ENCODE measurements at places on chromosomes 7 and 10. TPM values are rescaled to one million over a fixed set of nuclear protein-coding genes. Genes with fewer than 3 reads are reported as not detected.

- no peak overlapping the region for H3K4me3 ChIP-seq
- no peaks in the 10 kb centered on the region for H3K4me1 ChIP-seq
- H3K27me3 ChIP-seq: no peaks in the 10 kb centered on the region
- no peak for DNase-seq
These were observed 59.4 kb downstream of the EBLN1 start for GRCh38 chr10:22158426-22158825.

DNA sequence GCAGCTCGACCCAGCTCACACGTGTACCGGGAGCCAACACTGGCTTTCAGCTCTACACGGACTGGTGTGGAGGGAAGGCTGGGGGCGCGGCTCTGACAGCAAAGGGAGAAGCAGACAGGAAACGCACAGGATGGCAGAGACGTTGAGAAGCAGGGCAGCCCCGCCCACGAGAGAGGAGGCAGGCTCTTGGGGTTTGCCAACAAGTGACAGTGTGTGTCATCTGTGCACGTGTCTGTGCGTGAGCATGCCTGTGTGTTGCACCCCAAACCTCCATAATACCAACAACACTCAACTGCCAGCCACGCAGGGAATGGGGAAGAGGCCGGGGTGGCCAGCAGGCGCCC is 64.4 kb upstream of the PDGFA start:
- no peak overlapping the region for H3K4me3 ChIP-seq
- no peaks in the 10 kb centered on the region for H3K36me3 ChIP-seq
- no peaks in the 10 kb centered on the region for H3K27me3 ChIP-seq
- no peak for DNase-seq

GRCh38 chr7:2431260-2431867 is 28.0 kb downstream of the CHST12 start:
- H3K27me3 ChIP-seq: no peaks in the 10 kb centered on the region
- no peaks in the 10 kb centered on the region for H3K4me1 ChIP-seq
- H3K4me3 ChIP-seq: no peak overlapping the region
- no peak overlapping the region for H3K27ac ChIP-seq
- peaks cover 21% of the 10 kb centered on the region for H3K36me3 ChIP-seq

GRCh38 chr7:69630292-69630691 is 32.0 kb downstream of the AUTS2 start:
- no peak for DNase-seq
- H3K4me1 ChIP-seq: no peaks in the 10 kb centered on the region
- no peaks in the 10 kb centered on the region for H3K36me3 ChIP-seq
- H3K27me3 ChIP-seq: no peaks in the 10 kb centered on the region

- no peak overlapping the region for H3K27ac ChIP-seq
- no peaks in the 10 kb centered on the region for H3K4me1 ChIP-seq
- H3K27me3 ChIP-seq: no peaks in the 10 kb centered on the region
These were observed 267.4 kb downstream of the ADK start for GRCh38 chr10:74418285-74418872.

GRCh38 chr7:149569726-149570422 is 72.3 kb upstream of the ZNF746 start:
- no peak overlapping the region for H3K4me3 ChIP-seq
- no peak for DNase-seq
- no peaks in the 10 kb centered on the region for H3K4me1 ChIP-seq
- H3K27ac ChIP-seq: no peak overlapping the region
- no peaks in the 10 kb centered on the region for H3K36me3 ChIP-seq

GRCh38 chr10:96306516-96306915 is 2.3 kb downstream of the DNTT start:
- no peak for DNase-seq
- H3K36me3 ChIP-seq: no peaks in the 10 kb centered on the region
- H3K27ac ChIP-seq: no peak overlapping the region
- H3K27me3 ChIP-seq: no peaks in the 10 kb centered on the region
- no peak overlapping the region for H3K4me3 ChIP-seq
- no peaks in the 10 kb centered on the region for H3K4me1 ChIP-seq

GRCh38 chr10:7302392-7302906 is 108.4 kb downstream of the SFMBT2 start:
- H3K27ac ChIP-seq: no peak overlapping the region
- peaks cover 20% of the 10 kb centered on the region for H3K4me1 ChIP-seq
- H3K36me3 ChIP-seq: no peaks in the 10 kb centered on the region

- DNase-seq: no peak
- H3K36me3 ChIP-seq: no peaks in the 10 kb centered on the region
- H3K27me3 ChIP-seq: no peaks in the 10 kb centered on the region
- H3K27ac ChIP-seq: no peak overlapping the region
- H3K4me3 ChIP-seq: no peak overlapping the region
These were observed 192.1 kb upstream of the KLF14 start for GRCh38 chr7:130926001-130926691.

DNA sequence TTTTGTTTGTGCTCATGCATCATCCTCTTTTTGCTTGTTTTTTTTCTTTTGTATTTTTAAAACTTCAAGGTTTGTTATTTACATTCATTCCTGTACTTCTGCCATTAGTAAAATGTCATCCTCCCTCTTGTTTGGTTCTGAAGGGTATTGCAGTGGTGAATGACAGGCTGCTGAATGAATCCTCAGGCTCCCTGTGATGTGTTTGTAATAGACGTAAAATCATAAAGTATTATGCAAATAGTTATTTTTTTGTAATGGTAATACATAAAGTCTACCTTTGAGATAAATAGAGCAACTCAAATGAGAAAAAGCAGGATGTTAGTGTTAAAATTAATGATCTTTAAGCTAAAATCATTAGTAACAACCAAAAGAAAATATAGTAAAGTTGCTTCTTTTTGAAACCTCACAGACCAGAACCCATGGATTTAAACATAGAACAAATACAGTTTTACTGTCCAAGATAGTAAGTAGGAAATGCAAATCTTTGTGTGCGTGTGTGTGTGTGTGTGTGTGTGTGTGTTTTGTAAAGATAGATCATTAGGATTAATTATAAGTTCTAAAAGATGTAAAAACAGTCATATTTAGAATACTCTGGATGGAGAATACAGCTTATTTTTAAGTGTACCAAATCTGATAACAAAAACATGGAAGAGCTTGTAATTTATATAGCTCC is 4.5 kb downstream of the GLCCI1 start:
- no peak overlapping the region for H3K27ac ChIP-seq
- H3K27me3 ChIP-seq: no peaks in the 10 kb centered on the region
- no peak overlapping the region for H3K4me3 ChIP-seq
- no peaks in the 10 kb centered on the region for H3K36me3 ChIP-seq
- no peak for DNase-seq
- H3K4me1 ChIP-seq: no peaks in the 10 kb centered on the region

GRCh38 chr7:43535031-43535451 is 47.9 kb upstream of the STK17A start:
- no peaks in the 10 kb centered on the region for H3K36me3 ChIP-seq
- peaks cover 8% of the 10 kb centered on the region for H3K4me1 ChIP-seq
- no peak for DNase-seq
- no peak overlapping the region for H3K4me3 ChIP-seq

- no peak overlapping the region for H3K27ac ChIP-seq
- no peaks in the 10 kb centered on the region for H3K36me3 ChIP-seq
- no peaks in the 10 kb centered on the region for H3K27me3 ChIP-seq
These were observed 74.2 kb downstream of the EEPD1 start for GRCh38 chr7:36227223-36227622.

DNA sequence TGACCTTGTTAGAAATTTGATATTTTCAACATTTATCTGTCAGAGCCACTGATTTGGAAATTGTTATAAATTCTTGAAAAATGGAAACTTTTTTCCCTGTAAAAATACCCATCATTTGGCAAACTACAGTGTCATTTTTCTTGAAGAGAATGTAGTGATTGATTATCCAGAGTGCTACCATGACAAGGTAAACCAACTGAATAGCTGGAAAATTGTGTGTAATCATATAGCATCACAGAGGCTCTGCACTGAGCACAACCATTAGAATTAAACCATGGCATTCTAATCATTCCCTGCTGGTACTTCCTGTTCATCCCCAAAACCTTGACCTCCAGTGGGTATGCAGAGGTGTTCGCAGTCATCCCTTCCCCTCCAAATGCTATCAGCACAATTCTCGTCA is 240.3 kb upstream of the LRGUK start:
- no peaks in the 10 kb centered on the region for H3K4me1 ChIP-seq
- H3K36me3 ChIP-seq: no peaks in the 10 kb centered on the region
- H3K27ac ChIP-seq: no peak overlapping the region
- H3K27me3 ChIP-seq: no peaks in the 10 kb centered on the region

- H3K36me3 ChIP-seq: no peaks in the 10 kb centered on the region
- H3K27me3 ChIP-seq: no peaks in the 10 kb centered on the region
- no peak overlapping the region for H3K4me3 ChIP-seq
- no peak for DNase-seq
These were observed 161.4 kb downstream of the CCDC3 start for GRCh38 chr10:12839941-12840611.

DNA sequence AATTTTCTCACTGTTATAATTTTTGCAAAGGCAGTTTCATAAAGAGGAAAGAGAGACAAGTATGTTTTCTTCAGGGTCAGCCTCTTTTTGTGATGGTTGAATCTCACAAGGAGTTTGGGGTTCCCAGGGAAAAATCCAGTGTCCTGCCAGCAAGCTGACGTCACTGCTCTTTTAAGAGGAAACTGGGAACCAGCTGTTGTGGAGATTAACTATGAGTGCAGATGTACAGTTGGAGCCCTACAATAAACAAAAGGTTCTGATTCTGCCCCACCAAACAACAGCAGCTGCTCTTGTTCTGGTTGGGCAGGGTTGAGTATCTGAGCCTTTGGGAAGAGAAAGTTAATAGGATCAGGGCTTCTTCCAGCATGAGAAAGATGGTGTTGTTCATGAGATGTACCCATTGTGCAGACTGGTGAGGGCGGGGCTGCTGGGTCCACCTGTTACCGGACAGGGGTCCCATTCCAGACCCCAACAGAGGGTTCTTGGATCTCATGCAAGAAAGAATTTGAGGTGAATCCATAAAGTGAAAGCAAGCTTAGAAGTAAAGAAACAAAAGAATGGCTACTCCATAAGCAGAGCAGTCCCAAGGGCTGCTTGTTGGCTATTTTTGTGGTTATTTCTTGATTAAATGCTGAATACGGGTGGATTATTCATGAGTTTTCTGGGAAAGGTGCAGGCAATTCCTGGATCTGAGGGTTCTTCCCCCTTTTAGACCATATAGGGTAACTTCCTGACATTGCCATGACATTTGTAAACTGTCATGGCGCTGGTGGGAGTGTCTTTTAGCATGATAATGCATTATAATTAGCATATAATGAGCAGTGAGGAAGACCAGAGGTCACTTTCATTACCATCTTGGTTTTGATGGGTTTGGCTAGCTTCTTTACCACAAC is 12.5 kb downstream of the PRF1 start:
- H3K27me3 ChIP-seq: no peaks in the 10 kb centered on the region
- no peaks in the 10 kb centered on the region for H3K36me3 ChIP-seq
- no peak overlapping the region for H3K4me3 ChIP-seq
- DNase-seq: no peak

- no peaks in the 10 kb centered on the region for H3K4me1 ChIP-seq
- H3K27ac ChIP-seq: no peak overlapping the region
- no peak overlapping the region for H3K4me3 ChIP-seq
- H3K36me3 ChIP-seq: peaks cover 6% of the 10 kb centered on the region
These were observed 135.9 kb downstream of the ZMYND11 start for GRCh38 chr10:271201-271600.

DNA sequence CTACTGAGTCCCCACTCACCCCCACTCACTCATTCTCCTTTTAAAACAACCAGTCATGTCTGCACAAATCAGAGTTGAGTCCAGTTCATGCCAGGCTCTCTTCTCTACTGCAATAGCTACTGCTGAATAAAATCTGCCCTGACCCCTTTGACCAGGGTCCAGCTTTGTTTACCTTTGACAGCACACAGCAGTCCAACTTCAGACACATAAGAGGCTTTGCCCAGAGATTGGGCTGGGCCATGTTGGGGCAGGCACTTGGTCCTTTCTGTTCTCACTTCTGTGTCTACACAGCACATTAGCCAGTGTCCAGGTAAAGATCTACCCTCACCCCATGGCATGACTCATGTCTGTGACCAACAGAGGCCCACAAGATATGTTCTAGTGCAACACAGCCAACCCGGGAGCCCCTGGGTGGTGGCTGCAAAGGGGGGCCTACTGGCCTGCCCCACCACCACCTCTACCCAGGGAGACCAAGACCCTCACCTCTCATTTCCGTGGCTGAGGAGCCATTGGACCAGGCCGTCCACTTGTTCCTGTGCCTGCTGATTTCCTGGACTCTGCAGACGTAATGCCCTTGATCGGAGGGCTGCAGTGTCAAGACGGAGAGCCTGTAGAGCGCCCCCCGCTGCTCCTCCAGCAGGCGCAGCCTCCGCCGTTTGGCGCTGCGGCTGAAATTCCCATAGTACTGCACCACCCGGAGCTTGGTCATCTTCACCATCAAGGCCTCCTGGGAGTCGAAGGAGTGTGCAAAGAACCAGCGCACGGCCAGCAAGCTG is 8.0 kb downstream of the VSTM4 start:
- no peak overlapping the region for H3K4me3 ChIP-seq
- H3K27me3 ChIP-seq: no peaks in the 10 kb centered on the region
- peak; percentile 30 for DNase-seq
- no peak overlapping the region for H3K27ac ChIP-seq

Gene IFIT1B
- 0.24 TPM for total RNA-seq

Gene EBLN1
- total RNA-seq: not detected

Gene MLXIPL
- total RNA-seq: 0.41 TPM

Gene GIMAP2
- 8.3 TPM for total RNA-seq

Gene FAM237B
- not detected for total RNA-seq

Gene CFAP70
- 1.1 TPM for total RNA-seq

Gene STAG3
- total RNA-seq: not detected

Gene ZNF239
- 2.2 TPM for total RNA-seq
